ENCODE measurements at places on chromosomes 12 and 14.

GRCh38 chr12:56749359-56749758 lies 2.8 kb downstream of the PRIM1 start:
- no peak for DNase-seq

DNA sequence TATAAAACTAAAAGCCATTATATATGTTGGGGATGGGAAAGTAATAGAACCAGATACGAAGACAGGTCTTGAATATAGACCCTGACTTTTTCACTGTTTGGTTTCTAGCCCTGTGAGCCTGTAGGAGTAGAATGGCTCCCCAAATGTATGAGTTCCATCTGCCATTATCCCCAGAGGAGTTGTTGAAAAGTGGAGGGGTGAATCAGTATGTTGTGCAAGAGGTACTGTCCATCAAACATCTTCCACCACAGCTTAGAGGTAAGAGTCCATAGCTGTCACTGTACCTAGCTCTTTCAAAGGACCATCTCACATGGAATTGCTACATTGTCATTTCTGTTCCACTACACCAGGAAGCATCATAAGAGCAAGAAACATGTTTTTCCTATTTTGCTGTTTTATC lies 1.1 kb downstream of the NCAPD2 start:
- no peak for DNase-seq

DNA sequence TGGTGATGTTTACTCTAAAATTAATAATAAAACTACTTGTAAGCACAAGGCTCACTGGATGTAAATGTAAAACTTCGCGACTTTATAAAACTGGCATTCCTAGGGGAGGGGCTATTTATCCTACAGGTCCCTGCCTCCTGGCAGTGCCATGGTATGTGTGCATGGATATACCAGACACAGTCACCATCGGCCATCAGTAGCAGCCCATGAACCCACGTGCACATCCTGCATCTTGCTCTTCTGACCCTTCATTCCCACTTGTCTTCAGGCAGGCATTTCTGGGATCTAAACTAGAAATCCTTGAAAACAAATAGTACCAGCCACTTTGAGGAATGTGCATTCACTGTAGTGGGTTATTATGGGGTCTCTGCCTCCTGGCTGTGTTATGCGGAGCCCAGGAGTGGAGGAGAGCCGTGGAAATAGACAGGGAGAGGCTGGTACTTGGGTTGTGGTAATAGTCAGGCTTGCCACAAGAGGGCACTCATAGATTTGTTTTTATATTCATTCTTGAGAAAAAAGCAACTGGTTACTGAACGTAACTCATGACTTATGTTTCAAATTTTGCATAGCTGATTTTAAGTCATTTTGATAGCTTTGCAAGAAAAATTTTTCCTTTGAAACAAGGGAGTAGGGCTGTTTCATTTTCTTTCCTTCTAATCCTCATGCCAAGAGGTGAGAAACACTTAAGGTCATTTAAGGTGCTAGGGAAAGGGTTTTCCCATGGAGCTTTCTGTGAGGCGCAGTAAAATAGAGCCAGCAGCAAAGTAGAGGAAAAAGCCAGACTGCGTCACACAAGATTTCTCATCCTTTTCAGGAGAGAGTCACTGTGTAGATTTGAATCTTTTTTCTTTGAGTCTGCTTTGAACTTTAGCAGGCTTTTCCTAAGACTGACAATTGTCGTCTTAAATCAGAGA lies 17.4 kb upstream of the GALNT16 start:
- DNase-seq = no peak

DNA sequence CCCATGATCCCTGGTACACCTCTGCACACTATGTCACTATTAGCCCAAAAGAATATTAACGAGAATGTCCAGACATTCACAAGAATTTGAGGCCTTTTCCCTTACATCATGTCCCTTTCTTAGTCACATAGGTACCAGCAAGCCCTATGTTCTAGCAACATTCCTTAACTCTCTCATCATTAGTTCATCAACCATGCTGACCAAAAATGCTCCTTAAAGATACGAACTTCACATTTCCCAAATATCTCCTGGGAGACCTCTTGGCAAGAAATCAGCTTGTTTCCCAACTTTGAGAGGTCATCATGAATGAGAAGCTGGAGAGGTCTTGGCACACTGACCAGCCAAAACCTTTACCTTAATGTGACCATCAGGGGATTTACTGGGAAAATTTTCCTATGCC lies 4.6 kb downstream of the SALL2 start:
- DNase-seq = no peak

- no peak for DNase-seq
Observed at GRCh38 chr12:103600967-103601728, 14.1 kb downstream of the STAB2 start.

DNA sequence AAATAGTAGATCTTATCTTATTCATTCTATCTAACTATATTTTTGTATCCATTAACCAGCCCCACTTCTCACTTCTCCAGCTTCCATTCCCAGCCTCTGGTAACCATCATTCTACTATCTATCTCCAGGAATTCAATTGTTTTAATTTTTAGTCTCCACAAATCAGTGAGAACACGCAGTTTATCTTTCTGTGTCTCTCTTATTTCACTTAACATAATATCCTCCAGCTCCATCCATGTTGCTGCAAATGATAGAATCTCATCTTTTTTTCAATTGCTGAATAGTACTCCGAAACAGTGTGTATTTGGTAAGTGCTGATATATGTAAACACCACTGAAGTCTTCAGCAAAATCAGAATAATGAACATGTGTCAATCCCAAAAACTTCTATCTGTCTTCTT lies 587.2 kb upstream of the ATP2B1 start:
- DNase-seq = no peak

GRCh38 chr14:101959277-101959676 lies 5.1 kb upstream of the DYNC1H1 start:
- DNase-seq = no peak

DNA sequence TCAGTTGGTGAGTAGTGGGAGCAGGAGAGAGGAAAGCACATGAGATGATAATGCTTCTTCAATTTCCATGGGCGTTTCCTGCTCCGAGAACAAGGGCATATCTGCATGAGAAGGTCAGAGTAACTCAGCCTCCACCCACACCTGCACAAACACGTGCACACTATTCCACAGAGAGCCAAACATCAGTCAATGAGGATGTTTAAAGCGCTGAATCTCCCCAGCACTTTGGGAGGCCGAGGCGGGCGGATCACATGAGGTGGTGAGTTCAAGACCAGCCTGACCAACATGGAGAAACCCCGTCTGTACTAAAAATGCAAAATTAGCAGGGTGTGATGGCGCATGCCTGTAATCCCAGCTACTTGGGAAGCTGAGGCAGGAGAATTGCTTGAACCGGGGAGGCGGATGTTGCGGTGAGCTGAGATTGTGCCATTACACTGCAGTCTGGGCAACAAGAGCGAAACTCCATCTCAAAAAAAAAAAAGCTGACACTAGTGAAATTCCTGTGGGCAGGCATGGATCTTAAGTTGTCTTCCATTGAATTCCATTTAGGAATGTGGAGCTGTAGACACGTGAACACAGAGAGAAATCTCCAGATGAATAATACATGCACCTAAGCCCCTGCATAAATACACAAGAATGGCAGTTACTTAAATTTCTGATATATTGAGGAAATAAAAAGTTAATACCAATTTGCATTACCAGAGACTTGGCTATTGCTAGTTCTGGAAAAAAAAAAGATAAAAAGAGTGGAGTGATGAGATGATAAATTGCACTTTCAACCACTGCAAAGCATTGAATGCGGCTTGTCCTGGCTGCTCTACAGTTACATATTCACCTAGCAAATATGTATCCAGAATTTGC lies 1097.4 kb upstream of the TMEM132C start:
- DNase-seq = no peak

DNA sequence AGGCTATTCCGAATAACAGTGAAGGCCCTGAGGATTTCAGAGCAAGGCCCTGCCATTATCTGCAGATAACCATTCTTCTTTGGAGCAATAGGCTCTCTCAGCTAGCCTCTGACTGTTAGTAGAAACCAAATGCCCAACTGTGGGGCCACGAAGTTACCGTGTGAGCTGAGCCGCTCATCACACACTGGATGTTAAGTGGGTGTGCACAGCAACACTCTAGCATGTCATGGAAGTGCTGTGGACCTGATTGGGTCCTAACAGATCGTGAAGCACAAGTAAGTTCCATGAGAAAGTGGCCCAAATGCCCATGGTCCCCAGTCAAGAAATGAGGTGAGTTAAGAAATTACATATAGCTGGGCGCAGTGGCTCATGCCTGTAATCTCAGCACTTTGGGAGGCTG lies 190.4 kb downstream of the ALG10 start:
- DNase-seq = no peak

DNA sequence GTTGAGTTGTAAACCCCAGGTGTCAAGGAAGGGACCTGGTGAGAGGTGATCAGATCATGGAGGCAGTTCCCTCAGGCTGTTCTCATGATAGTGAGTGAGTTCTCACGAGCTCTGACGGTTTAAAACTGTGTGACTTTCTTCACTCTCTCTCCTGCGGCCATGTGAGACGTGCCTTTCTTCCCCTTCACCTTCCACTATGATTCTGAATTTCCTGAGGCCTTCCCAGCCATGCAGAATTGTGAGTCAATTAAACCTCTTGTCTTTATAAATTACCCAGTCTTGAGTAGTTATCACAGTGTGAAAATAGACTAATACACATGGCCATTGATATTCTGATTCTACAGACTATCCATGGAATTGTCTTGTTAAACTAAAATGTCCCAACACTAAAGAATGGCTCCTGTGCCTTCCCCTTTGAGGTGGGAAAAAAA lies 85.6 kb downstream of the SLC2A13 start:
- DNase-seq = no peak

- no peak for DNase-seq
Observed at GRCh38 chr12:56941299-56942017, 7.2 kb upstream of the SDR9C7 start.

DNA sequence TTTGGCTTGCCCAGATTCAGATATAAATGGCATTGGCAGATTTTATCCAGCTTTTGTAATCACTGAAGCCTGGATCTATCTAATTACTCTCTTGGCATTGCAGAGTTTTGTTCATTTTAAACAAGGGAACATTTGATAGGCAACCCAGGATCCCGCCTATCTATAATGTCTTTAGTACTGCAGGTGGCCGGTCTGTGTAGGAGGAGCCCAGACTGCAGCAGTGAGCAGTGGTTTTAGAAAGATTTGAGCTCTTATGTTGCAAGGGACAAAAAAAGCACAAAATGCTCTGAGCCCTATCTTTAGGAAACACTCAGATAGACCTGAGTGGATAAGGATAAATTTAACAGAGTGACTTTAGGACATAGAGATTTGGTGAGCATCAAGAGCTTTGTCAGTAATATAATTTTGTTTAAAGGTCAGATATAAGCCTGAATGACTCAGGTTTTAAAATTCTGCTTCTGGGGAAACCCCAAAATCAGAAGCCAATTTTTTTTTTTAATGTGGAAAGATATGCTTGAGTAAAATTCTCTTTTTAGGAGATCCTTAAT lies 165.5 kb downstream of the SLC5A8 start:
- no peak for DNase-seq

- no peak for DNase-seq
Observed at GRCh38 chr14:90839024-90839888, 23.0 kb upstream of the TTC7B start.

DNA sequence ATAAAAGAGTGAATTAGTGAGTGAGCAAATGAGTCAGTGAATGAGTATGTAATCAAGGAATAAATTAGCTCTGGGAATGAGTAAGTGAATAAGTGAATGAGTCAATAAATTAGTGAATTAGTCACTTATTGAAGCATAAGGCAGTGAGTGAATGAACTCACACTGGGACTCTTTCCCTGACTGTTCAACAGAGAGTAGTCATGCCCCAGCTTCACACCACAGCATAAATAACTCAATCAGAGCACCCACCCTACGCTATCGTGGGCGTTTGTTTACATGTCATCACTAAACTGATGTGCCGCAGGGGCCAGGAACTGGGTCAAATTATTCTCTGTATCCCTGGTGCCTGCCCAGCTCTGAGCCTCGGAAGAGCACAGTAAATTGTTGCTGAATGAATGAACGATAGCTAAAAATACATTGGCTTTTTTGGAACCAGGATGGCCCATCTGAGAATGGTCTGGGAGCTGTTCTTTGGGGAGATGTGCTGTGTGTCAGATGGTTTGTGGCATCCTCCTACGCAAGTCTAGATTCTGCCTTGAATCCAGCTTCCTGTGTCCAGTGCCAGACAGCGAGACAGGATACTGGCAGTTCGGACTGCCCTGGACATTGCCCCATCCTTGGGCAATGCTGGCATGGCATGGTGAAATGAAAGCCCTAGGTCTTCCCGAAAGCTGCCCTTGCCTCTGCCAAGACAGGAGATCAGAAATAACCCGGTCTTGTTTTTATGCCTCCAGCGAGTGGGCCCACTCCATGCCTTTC lies 98.0 kb upstream of the RTL1 start:
- no peak for DNase-seq

GRCh38 chr12:110079477-110080400 lies 31.4 kb upstream of the C12orf76 start:
- peak; percentile 53 for DNase-seq

GRCh38 chr12:14613718-14614117 lies 46.0 kb upstream of the PLBD1 start:
- no peak for DNase-seq

DNA sequence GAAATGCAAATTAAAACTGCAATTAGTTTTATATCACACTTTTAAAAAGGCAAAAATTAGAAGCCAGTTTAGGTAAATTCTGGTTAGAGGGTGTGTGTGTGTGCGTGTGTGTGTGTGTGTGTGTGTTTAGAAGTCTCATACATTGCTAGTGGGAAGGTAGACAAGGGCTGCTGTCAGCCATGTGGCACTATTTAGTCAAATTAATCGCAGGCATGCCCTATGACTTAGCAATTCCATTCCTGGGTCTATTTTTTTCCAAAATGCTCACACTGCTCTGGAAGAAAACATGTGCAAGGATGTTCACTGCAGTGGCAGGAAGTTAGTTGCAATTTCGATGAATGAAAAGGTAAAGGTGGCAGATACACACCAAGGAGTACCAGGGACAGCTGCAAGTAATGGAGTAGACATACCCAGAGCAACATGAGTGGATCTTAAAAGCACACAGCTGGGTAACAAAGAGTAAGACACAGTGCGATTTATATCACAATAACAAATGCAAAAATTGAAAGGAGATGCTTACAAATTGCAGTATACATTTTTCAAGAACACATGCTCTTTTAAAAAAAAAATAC lies 11.6 kb downstream of the CAPZA3 start:
- no peak for DNase-seq

DNA sequence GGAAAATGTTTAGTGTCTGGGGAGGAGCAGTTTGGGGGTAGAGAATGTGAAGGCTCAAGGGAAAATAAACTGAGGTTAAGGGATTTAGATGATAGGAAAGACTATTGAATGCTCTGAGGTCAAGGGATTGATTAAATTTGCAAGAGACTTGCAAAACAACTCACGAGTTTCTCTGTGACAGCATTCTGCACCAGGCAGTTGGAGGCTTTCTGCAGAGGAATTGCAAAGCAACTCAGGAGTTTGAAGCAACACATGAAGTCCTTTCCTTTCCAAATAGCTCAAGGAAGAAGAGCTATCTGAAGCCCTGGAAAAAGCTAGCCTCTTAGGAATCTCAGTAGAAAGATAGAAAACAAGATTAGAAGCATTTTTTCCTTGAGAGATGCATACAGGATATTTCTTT lies 23.9 kb downstream of the SLC7A8 start:
- DNase-seq = no peak

GRCh38 chr12:6219980-6220379 lies 19.8 kb downstream of the CD9 start:
- no peak for DNase-seq

All from T-helper 1 cell (primary cell).